Astrocyte of the cerebellum (primary cell): ENCODE measurements at places on chromosomes 11 and 22.

DNA sequence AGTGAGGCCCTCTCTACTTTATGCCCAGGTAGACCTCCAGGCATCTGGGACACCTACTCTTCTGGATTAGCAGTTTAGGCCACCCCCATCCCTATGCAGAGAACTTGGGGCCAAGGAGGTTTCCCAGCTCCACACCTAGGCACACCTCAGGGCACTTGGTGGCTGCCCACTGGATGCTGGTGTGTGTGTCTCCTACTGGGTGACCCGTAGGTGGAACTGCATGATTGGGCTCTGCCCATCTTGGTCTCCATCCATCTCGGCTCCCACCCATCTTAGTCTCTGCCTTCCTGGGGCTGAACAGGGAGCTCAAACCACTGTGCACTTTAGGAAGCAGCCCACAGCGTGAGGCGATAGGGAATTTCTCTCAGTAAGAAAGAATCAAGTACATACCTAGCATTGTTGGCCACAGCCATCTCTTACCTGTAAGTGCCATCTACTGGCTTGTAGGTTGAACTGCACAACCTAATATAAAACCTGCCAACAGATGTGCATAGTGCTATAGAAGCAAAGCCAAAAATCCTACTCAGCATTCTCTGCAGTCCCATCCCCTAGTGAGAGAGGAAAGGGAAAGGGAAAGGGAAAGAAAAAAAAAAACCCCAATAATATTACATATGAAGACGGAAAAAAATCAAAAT lies 61.6 kb upstream of the PTPN5 start:
- no peak for DNase-seq

GRCh38 chr11:33474866-33475265 lies 217.7 kb downstream of the HIPK3 start:
- no peak for DNase-seq

DNA sequence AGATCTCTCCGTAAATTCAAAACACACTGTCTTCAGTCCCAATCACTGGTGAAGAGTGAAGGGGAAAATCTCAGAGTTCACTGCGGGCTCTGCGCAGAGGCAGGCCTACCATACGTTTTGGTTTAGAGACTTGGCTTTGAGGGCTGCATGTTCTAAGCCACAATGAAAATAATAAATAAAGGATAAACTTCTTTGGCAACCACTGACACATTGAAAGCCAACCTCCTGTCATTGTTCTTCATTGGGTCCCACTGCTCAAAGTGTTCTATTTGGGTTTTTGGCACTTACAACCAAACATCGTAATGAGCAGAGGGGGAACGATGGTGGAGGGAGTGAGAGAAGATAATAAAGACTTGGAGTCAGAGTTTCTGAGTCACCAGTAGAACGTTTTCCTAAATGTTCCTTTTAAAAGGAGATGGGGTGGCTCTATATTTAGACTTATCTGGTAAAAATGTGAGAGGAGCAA lies 472.9 kb downstream of the SOX6 start:
- DNase-seq, result no peak

GRCh38 chr11:118640332-118641154 lies 33.1 kb downstream of the PHLDB1 start:
- no peak for DNase-seq

DNA sequence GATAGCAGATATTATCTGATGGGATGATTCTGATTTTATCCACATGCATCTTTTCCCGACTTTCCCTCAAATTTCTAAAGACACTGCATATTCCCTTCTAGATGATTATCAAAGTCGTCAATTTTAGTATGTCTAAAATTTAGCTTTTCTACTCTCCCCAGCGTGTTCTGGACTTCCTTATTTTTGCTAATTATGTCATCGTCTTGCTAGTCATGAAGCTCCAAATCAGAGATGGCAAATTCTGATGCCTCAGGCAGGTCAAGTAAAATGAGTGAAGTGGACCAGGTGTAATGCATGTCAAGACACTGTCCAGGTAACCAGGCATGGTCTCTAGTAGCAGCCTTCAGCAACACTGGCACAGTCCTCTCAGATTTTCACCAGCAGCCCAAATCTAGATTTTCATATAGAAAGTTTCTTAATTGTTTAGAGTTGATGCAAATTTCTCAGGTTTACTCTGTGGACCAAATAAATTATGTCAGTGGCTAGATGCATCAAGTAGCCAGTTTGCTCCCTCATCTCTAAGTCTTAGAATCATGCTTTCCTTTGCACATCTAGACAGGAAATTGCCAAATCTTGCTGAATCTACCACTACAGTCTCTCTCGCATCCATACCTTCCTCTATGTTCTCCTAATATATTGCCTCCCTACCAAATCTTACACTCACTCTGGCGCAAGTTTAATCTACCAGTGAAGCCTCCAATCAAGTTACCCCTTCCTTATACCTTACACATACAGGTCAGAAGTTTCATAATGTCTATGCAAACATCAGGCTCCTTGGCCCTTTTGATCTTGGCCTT lies 10.6 kb downstream of the HSD17B12 start:
- no peak for DNase-seq

DNA sequence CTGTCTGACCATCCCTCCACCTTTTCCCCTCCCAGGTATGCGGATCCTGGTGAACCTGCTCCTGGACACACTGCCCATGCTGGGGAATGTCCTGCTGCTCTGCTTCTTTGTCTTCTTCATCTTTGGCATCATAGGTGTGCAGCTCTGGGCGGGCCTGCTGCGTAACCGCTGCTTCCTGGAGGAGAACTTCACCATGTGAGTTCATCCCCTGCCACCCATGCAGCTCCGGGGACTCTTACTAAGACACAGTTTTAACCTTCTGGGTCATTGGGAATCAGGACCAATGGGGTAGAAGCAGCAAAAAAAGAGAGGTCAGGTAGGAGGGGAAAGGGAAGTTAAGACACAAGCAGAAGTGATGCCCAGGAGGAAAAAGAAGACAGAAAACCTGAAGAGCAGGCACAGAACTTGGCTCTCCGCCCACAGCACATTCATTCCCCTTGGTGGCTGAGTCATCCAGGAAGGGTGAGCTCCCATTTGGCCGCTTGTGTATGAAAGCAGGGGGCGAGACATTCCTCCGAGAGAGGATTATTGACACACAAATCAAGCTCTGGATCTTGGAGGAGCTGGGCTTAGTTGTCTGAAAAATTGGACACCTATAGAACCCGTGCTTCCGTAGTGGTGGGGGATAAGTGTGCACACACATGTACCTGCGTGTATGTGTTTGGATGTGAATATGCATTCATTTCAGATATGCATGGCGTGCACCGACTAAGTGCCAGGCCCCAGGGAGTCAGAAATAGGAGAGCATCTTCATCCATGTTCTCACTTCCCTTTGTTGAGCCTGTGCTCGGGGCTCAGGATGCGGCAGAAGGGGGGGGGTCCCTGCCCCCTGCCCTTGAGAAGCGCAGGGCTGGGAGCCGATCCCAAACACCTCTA lies 64.2 kb downstream of the CACNA1I start:
- peak; percentile 79 for DNase-seq

DNA sequence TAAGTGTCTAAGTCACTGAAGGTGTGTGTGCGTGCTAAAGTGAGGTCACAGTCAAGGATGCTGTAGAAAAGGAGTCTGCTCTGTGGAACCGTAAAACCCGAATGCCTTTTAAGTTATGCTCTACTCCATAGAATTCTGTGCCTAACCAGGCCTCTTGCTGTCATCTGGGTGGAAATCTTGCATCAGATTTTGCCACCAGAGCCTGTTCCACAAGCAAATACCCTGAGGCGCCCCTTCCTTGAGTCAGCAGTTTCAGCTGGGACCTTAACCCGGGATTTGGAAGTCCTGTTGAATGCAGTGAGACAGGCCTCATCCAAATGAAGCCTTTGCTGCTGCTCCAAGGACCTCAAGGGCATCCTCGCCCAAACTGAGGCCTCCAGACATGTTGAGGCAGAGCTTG lies 109.8 kb downstream of the WNT11 start:
- no peak for DNase-seq

- peak; percentile 34 for DNase-seq
Observed at GRCh38 chr11:37511425-37511933, 913.4 kb upstream of the RAG2 start.

- no peak for DNase-seq
Observed at GRCh38 chr11:94826415-94826814, 58.3 kb downstream of the AMOTL1 start.

DNA sequence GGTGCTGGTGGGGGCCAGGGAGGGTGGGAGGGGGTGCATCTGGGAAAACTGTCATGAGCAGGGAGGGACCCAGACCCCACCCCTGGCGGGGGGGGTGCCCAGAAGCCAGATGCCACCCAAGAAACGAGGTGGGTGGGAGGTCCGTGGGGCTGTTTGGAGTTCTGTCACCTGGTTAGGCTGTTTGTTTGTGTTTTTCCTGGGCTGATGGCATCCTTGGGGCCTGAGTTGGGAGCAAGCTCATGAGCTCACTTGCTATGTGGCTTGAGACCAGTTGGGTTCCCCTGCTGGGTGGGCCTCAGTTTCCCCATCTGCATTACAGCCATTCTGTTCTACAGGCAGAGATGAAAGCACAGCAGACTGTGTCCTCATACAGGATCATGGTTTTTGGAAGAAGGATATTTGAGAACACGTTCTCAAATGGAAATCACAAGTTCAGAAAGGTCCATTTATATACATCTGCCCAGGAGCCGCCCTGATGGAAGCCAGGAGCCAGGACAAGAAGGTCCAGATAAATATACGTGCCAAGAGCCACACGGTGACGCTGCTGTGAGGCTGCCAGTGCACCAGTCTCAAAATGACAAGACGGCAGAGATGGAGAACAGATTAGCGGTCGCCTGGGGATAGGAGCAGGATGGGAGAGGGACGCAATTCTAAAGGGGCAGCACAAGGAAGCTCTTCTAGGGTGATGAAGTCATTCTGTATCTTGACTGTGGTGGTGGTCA lies 312.9 kb downstream of the MN1 start:
- no peak for DNase-seq

DNA sequence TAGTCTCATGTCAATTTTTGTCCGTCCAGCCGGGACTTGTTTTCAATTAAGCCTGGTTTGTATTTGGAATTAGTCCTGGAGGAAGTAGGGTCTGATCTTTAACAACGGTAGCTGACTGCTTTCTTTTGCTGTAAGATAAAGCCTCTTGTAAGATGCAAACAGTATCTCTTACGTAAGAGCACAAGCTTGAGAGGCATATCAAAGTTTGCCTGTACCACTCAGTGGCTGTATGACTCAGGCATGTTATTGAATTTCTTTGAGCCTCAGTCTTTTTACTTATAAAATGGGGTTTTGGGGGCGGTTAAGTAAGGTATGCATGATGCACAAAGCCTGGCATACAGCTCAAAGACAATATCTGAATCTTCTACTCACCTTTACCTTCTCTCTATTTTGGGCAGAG lies 198.4 kb upstream of the NARS2 start:
- DNase-seq, result no peak

- peak; percentile 80 for DNase-seq
Observed at GRCh38 chr11:100776212-100776896, 89.3 kb downstream of the ARHGAP42 start.

- DNase-seq, result no peak
Observed at GRCh38 chr11:33617672-33618350, 82.8 kb downstream of the C11orf91 start.

DNA sequence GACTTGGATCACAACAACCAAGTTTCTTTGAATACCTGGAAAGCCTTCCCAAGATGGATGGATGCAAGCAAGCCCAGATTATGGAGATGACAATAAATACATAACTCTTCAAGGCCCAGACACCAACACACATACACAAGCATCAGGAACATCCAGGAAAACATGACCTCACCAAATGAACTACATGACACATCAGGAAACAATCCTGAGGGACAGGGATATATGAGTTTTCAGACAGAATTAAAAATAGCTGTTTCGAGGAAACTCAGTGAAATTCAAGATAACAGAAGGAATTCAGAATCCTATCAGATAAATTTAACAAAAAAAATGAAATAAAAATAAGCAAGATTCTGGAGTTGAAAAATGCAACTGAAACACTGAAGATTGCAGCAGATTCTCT lies 659.4 kb downstream of the METTL15 start:
- no peak for DNase-seq

GRCh38 chr11:62857541-62857982 lies 18.2 kb upstream of the WDR74 start:
- no peak for DNase-seq

DNA sequence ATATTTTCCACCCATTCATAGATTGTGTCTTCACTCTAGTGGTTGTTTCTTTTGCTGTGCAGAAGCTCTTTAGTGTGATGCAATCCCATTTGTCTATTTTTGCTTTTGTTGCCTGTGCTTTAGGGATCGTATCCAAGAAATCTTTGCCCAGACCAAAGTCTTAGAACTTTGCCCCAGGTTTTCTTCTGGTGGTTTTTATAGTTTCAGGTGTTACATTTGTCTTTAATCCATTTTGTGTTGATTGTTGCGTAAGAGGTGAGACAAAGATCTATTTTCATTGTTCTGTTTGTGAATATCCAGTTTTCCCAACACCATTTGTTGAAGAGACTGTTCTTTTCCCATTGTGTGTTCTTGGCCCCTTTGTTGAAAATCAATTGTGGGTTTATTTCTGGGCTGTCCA lies 6.4 kb downstream of the IL10RA start:
- no peak for DNase-seq

DNA sequence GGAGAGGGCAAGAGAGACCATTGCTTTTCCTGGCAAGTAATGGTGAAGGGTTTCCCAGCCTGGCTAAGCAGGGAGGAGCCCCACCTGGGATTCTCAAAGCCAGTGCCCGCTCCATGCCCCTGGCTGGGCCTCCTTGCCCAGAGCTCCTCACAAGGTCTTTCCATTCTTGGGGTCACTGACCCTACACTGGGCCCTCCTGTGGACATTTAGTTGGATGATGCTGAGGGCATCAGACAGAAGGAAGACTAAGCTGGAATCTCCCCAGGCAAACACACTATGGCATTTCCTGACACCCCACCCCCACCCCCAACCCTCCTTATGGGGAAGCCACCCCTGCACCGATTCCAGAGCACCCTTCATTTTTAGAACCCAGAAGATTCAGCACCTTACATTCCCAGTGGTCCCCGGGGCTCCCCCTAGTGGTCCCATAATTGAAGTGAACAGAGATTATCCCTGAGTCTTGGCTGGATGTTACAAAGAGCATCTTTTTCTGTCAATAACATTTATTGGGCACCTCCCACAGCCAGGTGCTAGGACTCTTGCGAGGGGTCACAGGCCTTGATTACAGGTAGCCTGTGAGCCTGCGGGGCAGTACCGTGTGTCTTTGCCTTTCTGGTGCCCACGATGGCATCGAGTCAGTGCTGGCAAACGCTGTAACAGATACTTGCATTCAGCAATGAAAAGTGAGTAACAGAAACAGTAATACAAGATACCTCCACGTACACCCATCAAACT lies 548.5 kb downstream of the BUD13 start:
- DNase-seq, result no peak

DNA sequence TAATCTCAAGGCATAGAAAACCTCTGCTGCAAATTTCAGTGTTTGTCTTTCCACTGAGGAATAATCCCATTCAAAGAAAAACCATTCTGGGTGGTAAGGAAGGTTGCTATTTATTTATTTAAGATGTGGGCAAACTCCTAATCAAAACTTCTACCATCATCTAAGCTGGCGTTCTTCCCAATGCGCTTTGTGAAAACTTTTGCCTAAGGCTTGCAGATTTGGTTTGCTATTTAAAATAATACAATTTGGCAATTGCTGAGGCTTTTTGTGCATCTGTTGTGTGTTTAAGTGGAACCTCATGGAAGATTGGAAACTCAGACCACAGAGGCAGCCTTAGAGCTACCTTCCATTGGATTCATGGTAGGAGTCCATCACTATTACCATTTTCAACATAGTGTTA lies 309.0 kb downstream of the BLID start:
- no peak for DNase-seq

- DNase-seq, result no peak
Observed at GRCh38 chr22:41410311-41410751, 28.6 kb downstream of the TEF start.
